ENCODE measurements at places on chromosomes 6 and 20.

- no peak for DNase-seq
These were observed 354.3 kb downstream of the COL12A1 start for GRCh38 chr6:74851596-74851995.

GRCh38 chr6:139996253-139996834, 621.9 kb upstream of the CITED2 start:
- DNase-seq, result no peak

DNA sequence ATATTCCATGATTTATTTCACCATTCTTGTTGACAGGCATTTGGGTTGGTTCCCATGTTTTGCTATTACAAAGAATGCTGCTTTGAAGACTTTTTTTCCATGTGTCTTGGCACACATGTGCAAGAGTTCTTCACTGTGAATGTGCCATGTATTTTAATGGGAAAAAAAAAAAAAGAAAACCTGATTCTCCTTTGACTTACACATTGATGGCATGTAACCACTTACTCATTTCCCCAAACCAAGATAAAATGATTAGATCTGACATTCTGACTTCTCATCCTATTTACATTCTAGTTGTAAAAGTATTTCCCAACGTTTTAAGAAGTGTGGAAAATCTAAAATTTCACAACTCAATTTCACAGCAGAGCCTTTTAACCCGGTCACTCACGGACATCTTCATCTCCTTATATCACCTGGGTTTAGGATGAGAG, 4.4 kb downstream of the CAP2 start:
- DNase-seq, result no peak

DNA sequence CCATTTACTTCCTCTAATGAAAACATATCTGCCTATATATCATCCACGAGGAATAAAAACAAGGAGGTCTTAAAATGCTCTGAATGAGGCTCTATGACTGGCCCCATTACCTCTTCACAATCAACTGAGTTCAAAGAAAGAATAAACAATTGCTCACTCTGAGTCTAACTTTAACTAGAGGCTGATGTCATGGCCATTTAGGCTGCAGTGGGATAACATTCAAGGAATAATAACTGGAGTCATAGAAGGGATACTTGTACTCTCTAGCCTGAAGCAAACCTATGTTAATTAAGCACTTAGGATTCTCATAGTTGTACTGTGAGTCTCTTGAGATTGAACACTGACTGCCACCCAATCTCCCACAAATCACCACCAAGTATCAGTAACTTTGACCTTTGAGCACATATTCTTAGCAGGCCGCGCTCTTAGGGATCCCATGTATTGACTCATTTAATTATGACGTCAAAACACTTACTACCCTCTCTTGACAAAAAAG, 70.2 kb downstream of the PERP start:
- no peak for DNase-seq

DNA sequence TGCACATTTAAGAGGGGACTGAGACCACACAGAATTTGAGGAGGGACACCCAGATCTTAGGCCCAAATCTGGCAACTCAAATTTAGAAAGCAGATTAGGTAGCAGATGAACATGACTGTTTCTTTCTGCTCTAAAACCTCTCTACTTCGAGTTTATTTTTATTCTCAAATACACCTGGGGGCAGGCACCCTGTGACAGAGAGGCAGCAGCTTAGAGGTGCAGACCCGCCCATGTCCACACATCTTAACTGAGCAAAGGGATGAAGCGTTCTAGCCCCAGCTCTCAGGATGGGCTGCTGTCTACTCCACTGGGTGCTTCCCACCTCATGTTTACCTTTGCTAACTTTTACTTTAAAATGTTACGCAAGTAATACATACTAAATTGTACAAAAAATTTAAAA, 125.0 kb downstream of the SLC23A2 start:
- no peak for DNase-seq

DNA sequence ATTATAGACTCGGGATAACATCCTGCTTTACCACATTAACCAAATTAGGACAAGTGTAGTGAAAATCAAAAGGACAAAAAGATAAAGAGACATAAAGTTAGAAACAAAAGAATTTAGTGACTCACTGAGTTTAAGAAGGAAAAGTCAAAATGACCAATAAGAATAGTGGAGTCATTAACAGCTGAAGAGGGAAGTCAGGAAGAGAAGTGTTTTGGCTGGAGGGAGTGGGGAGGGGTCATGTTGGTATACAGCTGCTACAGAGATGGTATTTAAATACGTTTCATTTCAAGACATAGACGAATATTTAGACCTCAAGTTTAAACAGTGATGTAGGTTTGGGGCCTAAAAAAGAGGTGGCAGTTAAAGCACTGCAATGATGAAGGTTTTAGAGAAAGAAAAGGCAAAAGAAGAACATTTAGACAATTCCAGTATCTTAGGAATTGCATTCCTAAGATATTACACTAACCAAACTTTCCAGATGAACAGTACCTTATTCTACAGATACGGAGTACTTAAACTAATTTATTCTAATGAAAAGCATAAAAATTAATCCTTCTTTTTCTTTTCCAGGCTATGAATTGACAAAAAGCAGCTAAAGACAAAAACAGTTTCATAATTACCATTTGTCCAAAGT, 10.6 kb downstream of the FKBP5 start:
- peak; percentile 28 for DNase-seq

GRCh38 chr6:139338795-139339194, 35.7 kb downstream of the CITED2 start:
- peak; percentile 91 for DNase-seq

GRCh38 chr6:139145661-139146060, 10.8 kb downstream of the HECA start:
- no peak for DNase-seq

GRCh38 chr6:2004888-2005287, 240.5 kb downstream of the GMDS start:
- no peak for DNase-seq

GRCh38 chr6:38434051-38434450, 205.7 kb downstream of the BTBD9 start:
- DNase-seq, result no peak

GRCh38 chr6:96194675-96195074, 178.9 kb downstream of the FUT9 start:
- no peak for DNase-seq

- DNase-seq, result no peak
These were observed 882.7 kb upstream of the FLRT3 start for GRCh38 chr20:15220009-15220656.

GRCh38 chr6:32244946-32245398, 21.1 kb upstream of the NOTCH4 start:
- DNase-seq, result peak; percentile 76

GRCh38 chr20:36270744-36271638, 34.7 kb downstream of the AAR2 start:
- DNase-seq, result no peak

- DNase-seq, result peak; percentile 3
These were observed 639 bp upstream of the LBP start for GRCh38 chr20:38345643-38346042.

All from suppressor macrophage treated with lipopolysaccharide for 4 hours (primary cell).